ENCODE measurements at places on chromosomes 16 and 17. TPM values are rescaled to one million over a fixed set of nuclear protein-coding genes. Genes with fewer than 3 reads are reported as not detected.

The HS3ST3B1 gene
- 13.9 TPM for total RNA-seq

The KRTAP4-4 gene
- total RNA-seq: not detected

The TEKT5 gene
- 0.15 TPM for total RNA-seq

The AOC3 gene
- 1.6 TPM for total RNA-seq

The CCL1 gene
- total RNA-seq: 0.67 TPM

The ZNF200 gene
- total RNA-seq: 10.6 TPM

DNA sequence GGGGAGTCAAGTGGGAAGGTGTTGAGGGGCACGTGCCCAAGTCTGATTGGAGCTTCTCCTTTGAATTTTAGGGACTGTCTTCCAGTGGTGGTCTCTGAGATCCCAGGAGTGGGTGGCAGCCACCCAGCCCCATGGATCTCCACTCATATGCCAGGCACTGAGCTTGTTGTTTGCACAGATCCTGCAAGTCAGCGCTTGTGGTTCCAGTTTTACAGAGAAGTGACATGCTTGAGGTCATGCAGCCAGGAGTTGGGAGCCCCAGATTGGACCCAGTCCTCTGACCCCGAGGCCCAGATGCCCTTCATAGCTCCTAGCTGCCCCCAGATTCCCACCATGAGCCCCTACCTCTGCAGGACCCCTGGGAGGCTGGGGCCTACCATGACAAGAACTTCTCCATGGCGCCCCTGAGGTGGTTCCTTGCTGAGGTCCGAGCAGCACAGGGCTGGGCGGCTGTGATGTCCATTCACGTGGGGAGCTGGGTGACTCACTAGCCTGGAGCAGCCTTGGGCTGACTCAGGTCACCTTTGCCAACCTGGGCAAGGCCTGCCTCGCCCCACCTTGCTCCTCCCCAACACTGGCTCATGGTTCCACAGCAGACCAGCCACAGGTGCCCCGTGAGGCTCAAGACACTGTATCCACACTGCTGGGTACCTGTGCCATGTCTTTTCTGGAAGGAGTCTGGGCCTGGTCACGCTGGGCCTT, 47.4 kb downstream of the RAI1 start:
- no peak for DNase-seq

DNA sequence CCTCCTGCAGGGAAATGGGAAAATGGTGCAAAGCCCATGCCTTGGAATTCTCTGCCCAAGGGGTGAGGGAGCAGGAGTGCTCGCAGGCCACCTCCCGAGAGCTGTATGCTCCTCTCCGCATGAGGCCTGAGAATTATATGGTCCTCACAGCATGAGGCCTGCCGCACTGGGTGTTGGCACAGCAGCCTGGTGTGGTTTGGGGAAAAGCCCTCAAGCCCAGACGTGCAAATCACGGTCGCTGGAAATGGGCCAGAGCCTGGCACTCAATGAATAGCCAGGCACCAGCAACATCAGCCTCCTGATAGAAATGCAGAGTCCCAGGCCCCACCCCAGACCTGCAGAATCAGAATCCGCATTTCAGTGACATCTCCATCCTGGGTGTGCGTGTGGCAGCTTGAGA, 156.4 kb upstream of the FOXF1 start:
- DNase-seq: no peak

- DNase-seq: no peak
These were observed 92.6 kb downstream of the RPTOR start for GRCh38 chr17:80637048-80637781.

- no peak for DNase-seq
These were observed 15.0 kb upstream of the SPHK1 start for GRCh38 chr17:76369379-76369778.
